ENCODE measurements at places on chromosomes 4 and X.

GRCh38 chrX:39396358-39396995 is 595.2 kb downstream of the MID1IP1 start:
- DNase-seq: no peak

- DNase-seq: no peak
Observed at GRCh38 chr4:113446019-113446418, 315.5 kb downstream of the CAMK2D start.

- DNase-seq: no peak
Observed at GRCh38 chrX:111386077-111386476, 25.9 kb downstream of the DCX start.

DNA sequence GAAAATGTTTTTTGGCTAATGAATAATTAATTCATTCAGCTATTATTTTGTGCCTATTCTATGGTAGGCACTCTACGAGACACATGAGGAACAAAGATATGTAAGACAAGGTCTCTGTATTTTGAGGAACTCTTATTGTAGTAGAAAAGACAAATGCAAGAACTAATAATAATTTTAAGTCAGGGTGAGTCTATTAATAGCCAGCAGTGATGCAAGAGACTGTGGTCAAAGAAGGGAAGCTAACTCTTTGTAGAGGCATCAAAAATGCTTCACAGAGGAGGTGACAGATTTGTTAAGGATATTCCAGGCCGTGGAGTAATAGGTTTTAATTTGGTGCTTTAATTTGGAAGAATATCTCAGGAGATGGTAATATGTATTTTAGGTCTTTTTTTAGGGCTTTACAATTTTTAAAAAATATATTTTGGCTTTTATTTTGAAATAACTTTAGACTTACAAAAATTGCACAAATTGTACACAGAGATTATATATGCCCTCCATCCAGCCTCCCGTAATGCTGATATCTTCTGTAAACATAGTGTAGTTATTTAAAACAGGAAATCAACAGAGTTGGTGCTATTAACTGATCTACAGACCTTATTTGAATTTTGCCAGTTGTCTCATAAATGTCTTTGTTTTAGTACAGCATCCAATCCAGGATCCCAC is 48.1 kb downstream of the DCLK2 start:
- peak; percentile 15 for DNase-seq

- DNase-seq: no peak
Observed at GRCh38 chr4:181559637-181560036, 683.6 kb upstream of the TENM3 start.

DNA sequence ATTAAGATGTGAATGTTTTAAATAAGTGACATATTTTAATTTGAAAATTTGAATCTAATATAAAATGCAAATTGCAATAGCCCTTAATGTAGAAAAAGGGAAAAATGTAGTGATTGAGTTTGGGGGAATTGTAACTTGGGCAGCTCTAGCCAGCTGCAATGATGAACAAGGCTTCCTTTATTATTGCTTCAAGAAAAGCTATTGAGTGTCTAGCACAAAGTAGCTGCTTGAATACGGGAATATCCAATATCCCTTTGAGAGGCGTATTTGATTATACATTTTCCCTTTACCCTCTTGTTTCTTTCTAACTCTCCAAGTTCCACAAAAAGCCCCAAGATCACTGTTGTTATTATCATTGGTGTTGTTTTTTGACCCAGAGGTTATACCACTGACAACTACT is 21.8 kb downstream of the IL1RAPL1 start:
- no peak for DNase-seq

DNA sequence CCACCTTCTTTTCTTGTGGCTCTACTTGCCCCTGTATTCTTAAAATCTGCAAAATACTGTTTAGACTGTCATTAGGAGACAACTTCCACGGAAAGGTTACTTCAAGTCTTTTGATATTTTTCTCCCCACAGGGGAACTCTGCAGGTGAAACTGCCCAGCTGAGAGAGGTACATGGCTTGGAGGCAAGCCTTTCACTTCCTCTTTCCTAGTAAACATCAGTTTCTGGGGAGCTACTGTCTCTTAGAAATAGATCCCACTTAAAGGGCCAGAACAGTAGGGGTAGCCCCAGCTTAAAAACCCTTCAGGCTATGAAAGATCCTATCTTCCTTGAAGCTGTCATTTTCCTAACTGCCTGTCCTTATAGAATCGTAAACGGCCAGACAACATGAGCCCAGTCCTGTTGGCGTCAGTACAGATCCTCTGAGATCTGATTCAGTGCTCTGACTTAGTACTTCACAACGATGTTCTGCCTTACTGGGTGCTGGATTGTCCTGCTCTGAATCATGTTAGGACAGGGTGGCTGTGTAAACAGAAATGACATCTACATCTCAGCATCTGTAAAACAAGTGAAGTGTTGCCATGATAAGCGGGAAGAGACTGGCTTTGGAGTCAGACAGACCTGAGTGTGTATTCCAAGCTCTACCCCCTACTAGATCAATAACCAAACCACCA is 102.1 kb downstream of the ITIH6 start:
- peak; percentile 13 for DNase-seq

DNA sequence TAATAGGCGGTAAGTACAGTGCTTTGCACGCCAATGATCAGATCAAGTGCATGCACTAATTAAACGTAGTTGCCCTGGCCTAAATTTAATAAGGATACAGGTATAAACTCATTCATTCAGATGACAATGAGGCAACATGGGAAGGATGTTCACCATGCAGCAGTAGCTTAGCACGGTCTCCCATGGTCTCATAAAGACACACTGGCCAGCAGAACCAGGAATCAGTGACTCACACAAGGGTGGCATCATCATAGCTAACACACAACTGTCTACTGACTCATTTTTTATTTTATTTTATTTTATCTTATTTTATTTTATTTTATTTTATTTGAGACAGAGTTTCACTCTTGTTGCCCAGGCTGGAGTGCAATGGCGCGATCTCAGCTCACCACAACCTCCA is 42.7 kb downstream of the TMEM156 start:
- no peak for DNase-seq

DNA sequence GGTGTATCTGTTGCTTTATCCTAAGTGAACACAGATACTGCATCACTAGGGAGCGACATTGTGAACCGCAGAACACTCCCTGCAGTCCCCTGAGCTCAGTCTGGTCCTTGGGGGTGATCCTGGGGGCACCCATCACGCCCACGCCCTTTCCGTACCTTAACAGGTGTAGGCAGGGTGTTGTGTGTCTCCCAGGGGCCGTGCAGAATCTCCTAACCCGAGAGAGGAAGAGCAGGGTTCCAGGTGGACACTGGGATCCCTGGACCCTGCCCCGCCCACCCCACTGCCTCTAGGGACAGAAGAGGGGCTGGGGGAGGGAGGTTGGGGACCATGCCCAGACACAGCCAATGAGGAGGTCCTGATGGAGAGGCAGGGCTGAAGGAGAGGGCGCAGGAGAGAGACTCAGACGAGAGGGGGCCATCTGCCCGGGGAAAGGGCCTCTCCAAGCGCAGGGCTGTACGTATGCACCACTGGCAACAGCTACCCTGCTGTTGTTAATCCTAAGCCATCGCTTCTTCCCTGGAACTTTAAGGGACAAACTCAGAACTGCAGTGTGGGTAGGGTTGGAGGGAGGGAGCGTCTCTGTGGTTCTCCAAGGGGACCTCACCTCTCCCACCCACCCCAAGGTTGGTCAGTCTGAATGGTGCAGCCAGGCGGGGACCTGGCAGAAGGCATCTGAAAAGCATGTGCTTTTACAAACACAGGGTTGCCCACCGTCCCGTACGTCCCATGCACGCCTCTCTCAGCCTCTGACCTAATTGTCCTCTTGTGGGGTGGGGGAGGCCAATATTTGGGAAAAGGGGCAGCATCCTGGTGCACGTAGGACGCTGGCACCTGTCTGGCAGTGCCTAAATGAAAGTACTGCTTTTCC is 2.5 kb downstream of the P2RY8 start:
- DNase-seq: peak; percentile 39

- DNase-seq: no peak
Observed at GRCh38 chrX:30488092-30488491, 89.5 kb downstream of the TASL start.
